ENCODE measurements at places on chromosomes 5 and 9.
A peak's percentile ranks its signal among the peaks of the same experiment; 100 is the strongest.

- DNase-seq, result no peak
Observed at GRCh38 chr5:95810305-95811125, 12.0 kb downstream of the GLRX start.

DNA sequence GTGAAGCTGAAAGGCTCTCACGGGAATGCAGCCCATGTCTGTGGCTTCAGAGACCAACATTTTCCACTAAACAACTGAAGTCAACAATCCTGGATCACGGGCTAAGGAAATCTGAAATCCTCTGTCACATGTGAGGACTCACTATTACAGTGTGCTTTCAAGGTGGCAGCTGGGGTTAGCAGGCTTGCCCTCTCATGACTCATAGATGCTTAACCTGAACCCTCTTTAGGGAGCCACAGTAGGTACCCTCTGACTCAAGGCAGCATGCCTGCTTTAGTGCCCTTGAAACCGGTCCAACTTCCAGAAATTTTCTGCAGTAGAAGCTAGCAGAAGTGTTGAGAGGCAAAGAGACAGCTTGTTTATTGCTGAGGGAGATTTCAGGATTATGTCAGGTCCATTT lies 232.5 kb downstream of the GABRB2 start:
- no peak for DNase-seq

GRCh38 chr5:854217-854616 lies 3.4 kb upstream of the ZDHHC11 start:
- DNase-seq, result no peak

DNA sequence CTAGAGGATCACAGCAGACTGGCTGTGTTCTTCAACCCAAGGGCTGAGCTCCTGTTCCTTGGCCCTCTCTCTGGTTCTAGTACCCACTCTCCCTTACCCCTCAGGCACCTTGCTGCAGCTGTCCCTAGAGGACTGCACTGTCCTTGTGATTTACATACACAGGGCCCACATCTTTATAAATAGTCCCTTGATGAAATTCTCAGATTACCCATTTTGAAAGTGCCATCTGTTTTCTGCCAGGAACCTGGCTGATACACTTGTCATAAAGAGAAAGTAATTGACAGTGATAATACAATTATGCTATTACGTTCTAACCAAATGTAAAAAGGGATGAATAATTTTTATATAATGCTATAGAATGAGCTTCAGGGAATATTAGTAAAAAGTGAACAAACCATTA lies 16.5 kb upstream of the SPARC start:
- no peak for DNase-seq

GRCh38 chr9:114588651-114589526 lies 1.3 kb downstream of the ATP6V1G1 start:
- DNase-seq, result no peak

- peak; percentile 48 for DNase-seq
Observed at GRCh38 chr9:34651876-34652601, at the start of gene IL11RA. TSS of gene IL11RA (plus strand) at chr9:34652185. CDS start at chr9:34655218, 3,033 bp downstream.
